ENCODE measurements at places on chromosomes 2 and 18. TPM values are rescaled to one million over a fixed set of nuclear protein-coding genes. Genes with fewer than 3 reads are reported as not detected.

APOB gene
- 9.1 TPM for total RNA-seq

SNTG2 gene
- total RNA-seq, result 0.47 TPM

DNA sequence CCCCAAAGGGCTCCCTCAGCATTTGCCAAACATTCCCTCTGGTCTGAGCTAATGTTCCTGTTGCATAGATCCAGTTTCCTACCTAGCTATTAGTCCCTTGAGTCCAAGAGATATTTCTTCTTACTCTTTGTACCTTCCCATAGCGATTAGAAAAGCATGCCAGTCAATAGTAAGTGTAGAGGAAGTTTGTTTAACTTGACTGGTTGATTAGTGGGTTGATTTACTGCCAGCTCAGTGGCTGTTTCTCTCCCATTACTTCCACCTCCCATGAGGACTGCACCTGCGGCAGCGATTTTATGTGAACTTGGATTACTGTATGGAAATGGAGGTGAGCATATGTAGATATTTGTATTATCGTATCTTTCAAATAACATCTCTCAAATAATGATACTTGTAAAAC is 1748.4 kb upstream of the CELF4 start:
- no peaks in the 10 kb centered on the region for H3K27me3 ChIP-seq
- H3K4me1 ChIP-seq, result no peaks in the 10 kb centered on the region
- no peak for DNase-seq
- no peak overlapping the region for H3K27ac ChIP-seq

DNA sequence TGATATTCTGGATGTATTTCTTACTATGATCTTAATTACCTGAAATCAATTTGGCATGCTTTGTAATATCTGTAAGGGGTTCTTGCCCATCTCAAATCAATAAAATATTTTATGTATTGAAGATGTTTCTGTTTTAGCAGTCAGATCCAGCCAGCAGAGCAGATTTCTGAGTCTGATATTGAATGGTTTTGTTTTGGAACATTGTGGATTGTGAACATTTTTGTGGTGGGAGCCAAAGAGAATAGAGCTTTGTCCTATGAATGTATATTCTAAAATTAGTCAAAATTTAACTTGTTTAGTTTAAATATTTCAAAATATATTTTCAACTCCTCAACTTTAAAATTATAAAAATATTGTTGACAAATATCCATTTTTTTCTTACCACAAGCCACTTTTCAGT is 197.0 kb downstream of the UBE2E3 start:
- H3K36me3 ChIP-seq, result no peaks in the 10 kb centered on the region
- H3K27me3 ChIP-seq, result no peaks in the 10 kb centered on the region
- H3K4me1 ChIP-seq, result no peaks in the 10 kb centered on the region
- H3K4me3 ChIP-seq, result no peak overlapping the region
- no peak overlapping the region for H3K27ac ChIP-seq
- no peak for DNase-seq

GRCh38 chr18:62458868-62459716 is 63.7 kb upstream of the ZCCHC2 start:
- peaks cover 21% of the 10 kb centered on the region for H3K4me1 ChIP-seq
- peak; percentile 60 for DNase-seq
- H3K4me3 ChIP-seq, result no peak overlapping the region
- peak overlapping the region; percentile 49 for H3K27ac ChIP-seq
- no peaks in the 10 kb centered on the region for H3K27me3 ChIP-seq

GRCh38 chr2:128600581-128601297 is 282.1 kb upstream of the HS6ST1 start:
- H3K27me3 ChIP-seq, result no peaks in the 10 kb centered on the region
- DNase-seq, result no peak
- no peak overlapping the region for H3K4me3 ChIP-seq
- no peak overlapping the region for H3K27ac ChIP-seq
